Ecto neural progenitor cell (in vitro differentiated cells): ENCODE measurements at places on chromosomes 7 and 10.

GRCh38 chr10:128060341-128061250, 65.6 kb downstream of the MKI67 start:
- no peak for DNase-seq

- no peak for DNase-seq
Measured at GRCh38 chr10:54262726-54263125, 538.3 kb downstream of the PCDH15 start.

DNA sequence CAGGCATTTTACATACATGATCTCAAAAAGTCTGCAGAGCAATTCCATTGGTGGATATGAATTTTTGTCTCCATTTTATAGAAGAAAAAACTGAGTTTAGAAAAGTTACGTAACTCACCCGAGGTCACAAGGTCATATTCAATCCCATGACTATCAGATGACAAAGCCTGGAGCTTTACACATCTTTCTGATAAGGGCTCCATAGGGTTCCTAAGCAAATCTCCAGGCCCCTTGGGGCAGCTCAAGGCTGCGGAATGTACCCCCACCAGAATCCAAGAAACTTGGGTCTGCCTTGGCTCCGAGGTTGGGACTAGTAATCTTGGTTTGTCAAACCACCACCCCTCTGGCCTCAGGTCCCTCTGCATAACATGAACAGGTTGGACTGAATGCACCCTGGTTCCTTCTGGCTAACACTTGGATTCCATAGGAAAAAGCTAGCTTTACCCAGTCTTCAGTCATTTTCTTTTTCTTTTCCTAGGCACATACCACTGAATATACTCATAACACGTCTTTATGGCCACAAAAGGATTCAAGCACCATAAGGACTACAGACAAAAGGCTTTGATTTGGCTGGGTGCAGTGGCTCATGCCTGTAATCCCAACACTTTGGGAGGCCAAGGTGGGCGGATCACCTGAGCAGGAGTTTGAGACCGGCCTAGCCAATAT, 55.5 kb downstream of the PIP4K2A start:
- DNase-seq = no peak

DNA sequence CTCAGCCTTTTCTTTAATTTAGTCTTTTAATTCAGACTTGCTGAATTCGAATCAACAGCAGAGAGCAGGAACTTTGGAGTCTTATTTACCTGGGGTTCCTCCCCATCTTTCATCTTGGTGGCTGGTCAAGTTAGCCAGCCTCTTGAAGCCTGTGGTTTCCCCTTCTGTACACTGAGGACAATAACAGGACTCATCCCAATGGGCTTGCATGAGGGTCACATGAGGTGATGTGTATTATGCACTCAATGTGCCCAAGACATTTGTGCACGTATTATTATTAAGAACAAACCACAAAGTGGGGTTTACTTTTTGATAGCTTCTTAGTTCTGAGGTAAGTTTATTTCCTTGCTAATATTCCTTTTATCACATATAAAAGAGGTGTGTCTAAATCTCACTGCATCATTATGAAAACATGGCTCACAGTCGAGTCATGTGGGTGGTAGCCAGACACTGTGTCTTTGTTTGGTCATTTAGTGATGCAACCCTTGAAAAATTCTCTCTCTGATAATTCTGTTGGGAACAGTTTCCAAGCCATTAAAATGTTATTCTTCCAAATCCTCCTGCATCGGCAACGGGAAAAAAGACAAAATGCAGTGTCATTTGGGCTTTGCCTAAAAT, 86.5 kb upstream of the GRB10 start:
- no peak for DNase-seq

- DNase-seq = no peak
Measured at GRCh38 chr7:76430211-76430610, 5.5 kb downstream of the ZP3 start.

DNA sequence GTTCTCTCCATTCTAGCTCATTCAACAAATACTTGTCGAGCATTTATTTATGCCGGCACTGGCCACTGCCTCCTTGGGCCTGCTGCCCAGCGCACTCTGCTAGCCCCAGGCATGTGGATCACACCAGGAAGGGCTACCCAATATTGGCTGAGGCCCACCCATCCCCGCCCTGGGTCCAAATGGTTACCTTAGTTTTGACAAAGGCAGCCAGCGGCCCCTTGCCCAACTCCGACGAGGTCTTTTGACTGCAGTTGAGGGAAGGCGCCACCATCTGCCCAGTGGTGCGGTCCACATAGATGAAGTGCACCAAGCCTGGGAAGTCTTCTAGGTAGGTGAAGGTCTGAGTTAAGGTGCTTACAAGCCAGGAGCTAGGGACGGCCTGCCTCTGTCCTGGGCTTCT, 7.2 kb upstream of the PYROXD2 start:
- DNase-seq = no peak

DNA sequence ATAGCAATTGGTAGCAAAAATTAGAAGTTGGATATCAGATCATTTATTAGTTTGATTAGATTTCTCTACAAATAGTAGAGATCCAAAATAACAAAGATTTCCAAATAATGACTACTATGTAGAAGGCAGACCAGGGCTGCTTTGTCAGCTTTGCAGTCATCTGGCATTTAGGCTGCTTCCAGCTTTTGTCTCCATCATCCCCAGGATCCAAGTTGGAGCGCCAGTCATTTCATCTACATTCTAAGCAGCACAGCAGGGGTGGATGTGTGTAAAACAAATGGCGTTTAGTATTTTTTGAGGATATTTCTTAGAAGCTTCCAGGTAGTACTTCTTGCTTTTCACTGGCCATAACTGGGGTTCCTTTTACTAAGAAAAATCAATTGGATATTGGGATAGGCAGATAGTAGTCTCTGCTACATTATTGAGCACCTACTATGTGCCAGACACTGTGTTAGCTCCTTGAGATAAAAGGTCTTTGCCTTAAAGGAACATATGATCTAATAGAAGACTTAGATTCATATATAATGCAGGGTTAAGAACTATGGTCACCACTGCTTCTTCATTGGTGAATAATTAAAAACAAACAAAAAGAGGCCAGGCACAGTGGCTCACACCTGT, 41.5 kb downstream of the TPST1 start:
- no peak for DNase-seq

GRCh38 chr7:2019461-2019710, 213.4 kb downstream of the MAD1L1 start:
- DNase-seq = no peak

- DNase-seq = no peak
Measured at GRCh38 chr7:85068799-85069198, 118.1 kb downstream of the SEMA3D start.
